ENCODE measurements at places on chromosomes 1 and 21.

DNA sequence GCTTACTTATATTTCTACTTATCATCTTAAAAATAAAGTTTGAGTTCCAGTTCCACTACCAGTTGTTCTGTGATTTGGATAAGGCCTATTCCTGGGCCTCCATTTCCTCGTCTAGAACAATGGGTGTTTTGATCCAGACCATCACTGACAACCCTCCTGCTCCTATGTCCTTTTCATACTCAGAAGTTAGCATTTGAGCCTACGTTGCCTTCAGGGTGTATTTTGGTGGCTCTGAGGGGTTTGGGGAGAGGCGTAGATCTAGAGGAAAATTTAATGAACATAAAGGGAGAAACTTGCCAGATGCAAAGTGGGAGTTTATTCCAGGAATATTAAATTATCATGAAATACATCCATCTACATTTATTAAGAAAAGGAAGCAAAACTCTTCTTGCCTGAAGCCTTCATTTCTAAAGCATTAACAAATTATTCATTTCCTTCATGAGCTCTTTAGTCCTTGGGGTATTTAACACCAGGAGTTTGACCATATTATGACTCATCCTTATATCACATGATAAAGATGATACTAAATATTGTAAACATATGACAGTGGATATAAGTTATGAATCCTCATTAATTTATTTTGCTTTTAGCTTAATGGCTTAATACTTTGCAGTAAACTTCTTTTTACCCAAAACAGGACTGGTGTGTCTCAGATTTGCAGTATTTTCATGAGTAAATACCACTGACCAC, 47.2 kb upstream of the SYT14 start:
- DNase-seq = peak; percentile 1

GRCh38 chr1:202584707-202585589, 125.3 kb downstream of the SYT2 start:
- DNase-seq = no peak

DNA sequence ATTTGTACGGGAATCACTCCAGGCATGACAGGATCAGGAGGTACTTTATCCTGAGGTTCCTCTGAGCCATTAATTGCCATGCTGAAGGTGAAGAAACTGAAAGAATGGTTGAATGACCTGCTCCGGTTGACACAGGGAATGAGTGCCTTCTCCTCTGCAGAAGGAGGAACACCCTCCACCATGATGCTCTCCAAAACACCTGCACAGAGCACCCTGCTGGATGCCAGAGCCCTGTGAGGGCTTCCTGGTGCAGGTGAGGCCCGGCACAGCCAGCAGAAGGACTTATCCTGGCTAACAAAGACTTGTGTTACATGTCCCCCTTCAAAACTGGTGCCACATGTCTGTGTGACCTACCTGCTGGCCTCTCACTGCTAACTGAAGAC, 14.3 kb upstream of the LBR start:
- no peak for DNase-seq

- DNase-seq = no peak
Observed at GRCh38 chr1:93111065-93111464, 32.0 kb downstream of the MTF2 start.

- peak; percentile 72 for DNase-seq
Observed at GRCh38 chr1:223700942-223701637, 11.2 kb upstream of the CAPN2 start.

DNA sequence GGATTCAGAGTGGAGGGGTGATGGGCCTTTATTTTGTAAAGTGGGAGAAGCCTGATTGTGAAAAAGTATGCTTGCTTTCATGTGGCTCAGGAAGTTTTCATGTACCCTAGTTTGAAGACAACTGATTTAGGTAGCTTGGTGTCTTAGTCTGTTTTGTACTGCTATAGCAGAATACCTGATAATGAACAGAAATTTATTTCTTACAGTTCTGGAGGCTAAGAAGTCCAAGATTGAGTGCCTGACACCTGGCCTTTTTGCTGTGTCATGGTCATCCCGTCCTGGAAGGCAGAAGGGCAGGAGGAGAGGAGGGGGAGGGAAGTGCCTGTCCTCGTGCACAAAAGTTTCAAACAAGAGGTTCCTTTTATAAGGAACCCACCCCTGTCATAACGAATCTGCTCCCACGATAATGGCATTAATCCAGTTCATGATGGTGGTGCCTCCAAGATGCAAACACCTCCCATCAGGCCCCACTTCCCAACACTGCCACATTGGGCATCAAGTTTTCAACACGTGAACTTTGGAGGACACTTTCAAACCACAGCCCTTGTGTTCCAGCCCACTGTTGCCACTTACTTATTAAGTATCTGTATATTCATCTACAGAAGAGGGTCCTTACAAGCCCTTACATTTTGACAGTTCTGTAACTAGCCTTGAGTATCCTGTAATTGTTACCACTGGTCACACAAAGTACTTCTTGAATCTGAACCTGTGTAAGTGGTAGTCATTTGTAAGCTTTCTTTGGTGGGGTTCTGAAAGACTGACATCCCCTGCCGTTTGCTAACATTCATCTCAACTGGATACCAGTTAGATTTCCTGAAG, 9.5 kb downstream of the UCK2 start:
- no peak for DNase-seq

- peak; percentile 2 for DNase-seq
Observed at GRCh38 chr1:187551061-187551460, 722.3 kb downstream of the PLA2G4A start.

- no peak for DNase-seq
Observed at GRCh38 chr1:8378981-8379470, 61.1 kb downstream of the SLC45A1 start.

- DNase-seq = no peak
Observed at GRCh38 chr21:45911806-45912325, 69.7 kb upstream of the COL6A1 start.

- DNase-seq = no peak
Observed at GRCh38 chr1:109689844-109690405, 2.3 kb downstream of the GSTM1 start.

DNA sequence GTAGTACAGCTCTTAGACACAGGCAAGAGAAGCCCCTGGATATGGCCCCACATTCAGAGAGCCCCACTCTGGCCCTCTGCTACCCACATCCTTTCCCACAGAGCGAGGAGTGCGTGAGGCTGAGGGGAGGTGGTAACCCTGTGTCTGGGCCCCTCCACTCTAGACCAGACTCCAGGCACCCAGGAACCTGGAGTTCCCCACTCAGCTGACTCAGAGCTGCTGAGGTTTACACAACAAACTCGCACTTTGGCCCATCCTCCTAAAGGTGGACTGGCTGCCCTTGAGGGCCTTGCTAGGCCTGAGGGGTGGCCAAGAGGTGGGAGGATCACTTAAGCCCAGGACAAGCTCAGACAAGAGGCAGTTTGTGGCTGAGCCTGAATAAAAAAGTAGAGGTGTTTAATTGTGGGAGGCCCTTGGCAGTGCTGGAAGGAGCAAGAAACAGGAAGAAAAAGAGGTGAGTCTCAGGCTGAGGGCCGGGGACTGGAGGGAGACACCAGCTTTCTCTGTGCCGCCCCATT, 10.7 kb downstream of the MR1 start:
- DNase-seq = no peak

DNA sequence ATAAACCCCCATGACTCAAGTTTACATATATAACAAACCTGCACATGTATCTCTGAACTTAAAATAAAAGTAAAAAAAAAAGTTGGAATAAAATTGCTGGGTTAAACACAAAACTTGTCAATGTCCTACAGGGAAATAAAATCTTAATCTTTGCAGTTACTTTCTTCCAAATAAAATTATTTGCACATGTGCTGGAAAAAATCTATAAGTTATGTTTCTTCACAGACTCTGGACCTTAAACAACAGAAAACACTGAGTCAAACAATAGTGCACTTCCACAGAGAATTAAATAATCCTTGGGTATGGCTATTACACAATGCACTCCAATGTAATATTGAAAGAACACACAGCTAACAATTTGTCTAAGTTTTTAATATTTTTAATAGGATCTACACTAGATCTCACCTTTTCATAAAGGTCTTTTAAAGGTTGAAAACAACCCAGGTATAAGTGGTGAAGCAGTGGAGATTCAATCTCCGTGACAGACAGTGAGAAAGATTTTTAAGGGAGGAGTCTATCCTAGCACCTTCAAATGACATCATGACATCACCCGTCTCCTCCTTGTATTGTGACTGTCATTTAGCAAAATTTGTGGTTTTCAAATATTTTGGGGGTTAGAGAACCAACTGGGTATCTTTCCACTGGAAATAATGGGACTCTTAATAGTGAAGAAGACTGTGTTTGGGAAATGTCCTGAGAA, 25.2 kb upstream of the FGGY start:
- DNase-seq = no peak

GRCh38 chr1:244011271-244011670, 39.8 kb upstream of the ZBTB18 start:
- DNase-seq = no peak

GRCh38 chr1:210025870-210026269, 87.9 kb downstream of the SYT14 start:
- no peak for DNase-seq

- peak; percentile 69 for DNase-seq
Observed at GRCh38 chr1:89820422-89821321, at the start of gene LRRC8D. TSS of gene LRRC8D (plus strand) at chr1:89821032. CDS start at chr1:89933069, 112,037 bp downstream.

- DNase-seq = no peak
Observed at GRCh38 chr1:241507189-241507863, 12.2 kb downstream of the FH start.

GRCh38 chr1:247376659-247377058, 39.3 kb upstream of the NLRP3 start:
- no peak for DNase-seq

GRCh38 chr1:235952950-235953615, 86.4 kb upstream of the LYST start:
- no peak for DNase-seq

DNA sequence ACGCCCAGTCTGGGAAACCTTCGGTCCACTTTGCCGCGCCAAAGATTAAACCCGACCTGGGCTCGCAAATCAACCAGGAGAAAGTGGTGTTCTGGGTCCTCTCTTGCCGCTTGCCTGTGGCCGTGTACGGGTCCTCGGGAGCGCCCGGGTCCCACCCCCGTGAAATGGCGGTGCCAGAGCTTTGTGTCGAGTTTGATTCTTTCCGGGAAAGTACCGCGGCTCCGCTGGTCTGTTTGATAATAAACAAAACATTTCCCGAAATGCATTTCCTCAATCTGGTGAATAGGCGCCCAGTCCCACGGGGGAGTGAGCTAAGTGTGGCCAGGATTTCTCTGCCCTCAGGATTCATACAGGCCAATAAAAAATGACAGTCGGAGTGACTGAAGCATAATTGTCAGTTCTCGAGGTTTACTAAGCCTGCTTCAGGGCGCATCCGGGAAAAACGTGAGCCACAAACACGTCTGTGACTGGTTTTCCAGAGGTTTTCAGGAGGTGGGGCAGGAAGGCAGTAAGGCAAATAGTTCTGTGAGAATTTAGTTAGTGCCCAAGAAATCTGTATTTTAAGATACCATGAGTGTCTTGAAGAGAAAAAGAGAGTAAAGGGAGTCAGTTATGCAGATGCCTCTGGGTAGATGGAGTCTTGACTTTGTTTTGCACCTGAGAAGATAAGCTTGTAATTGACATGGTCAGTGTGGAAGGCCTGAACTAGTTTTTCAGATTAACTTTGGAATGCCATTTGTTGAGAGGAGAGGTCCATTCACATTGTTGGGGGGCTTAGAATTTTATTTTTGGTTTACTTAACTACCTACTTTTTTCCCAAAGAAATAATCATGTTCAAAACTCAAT, 675 bp downstream of the IFNAR1 start:
- DNase-seq = peak; percentile 75

DNA sequence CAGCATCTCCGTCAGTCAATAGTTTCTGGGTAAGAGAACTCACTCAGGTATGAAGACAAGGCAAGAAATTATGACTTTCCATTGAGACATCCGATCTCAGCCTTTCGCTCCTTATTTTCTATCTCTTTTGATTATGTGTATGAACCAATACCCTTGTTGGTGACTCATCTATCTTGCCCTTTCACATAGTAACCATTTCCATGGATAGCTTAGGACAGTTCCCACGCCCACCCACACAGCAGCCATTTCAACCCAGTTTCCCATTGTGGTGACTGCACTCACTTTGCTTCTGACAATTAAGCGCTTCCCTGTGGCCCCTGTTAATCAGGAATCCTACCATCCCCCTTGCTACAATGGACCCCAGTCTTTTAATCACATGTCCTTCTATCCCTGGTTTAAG, 210.6 kb upstream of the ADGRL2 start:
- DNase-seq = no peak

DNA sequence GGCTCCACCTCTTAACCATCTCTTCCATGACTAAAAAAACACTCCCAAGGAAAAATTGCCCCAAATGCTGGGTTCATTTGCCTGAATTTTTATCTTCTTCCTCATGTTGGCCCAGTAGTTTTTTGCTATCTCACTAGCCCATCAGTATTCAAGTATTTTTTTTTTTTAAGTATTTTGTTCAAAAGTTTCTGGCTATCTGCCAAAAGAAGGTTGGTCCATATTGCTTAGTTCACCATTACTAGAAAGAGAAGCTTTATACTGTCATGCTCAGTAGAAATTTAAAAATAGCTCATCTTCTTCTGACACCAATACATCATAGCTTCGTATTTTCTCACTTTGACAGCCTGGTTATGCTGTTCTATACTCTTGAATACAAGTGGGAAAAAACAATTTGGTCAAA, 41.0 kb upstream of the PDE9A start:
- DNase-seq = no peak

DNA sequence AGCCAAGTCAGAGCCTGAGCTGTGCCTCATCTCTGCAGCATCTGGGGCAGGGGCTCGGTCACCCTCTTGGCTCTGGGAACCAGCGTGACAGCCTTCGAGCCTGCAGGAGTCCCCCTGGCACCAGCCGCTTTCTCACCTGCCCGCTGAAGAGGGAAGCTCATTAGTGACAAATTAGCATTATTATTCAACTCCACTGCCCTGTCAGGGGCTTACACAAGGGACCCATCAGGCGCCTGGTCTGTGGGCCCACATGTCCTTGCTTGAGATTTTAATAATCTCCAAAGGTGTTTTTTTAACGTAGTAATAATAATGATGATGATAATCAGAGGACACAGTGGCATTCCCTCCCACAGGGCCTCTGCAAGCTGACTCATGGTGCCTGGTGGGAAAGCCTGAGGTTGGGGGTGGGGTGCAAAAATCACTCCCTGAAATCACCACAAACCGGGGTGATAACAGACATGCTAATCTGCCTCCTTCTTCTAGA, 98.1 kb upstream of the IGSF21 start:
- DNase-seq = no peak

- no peak for DNase-seq
Observed at GRCh38 chr1:15195420-15196052, 42.0 kb downstream of the TMEM51 start.

DNA sequence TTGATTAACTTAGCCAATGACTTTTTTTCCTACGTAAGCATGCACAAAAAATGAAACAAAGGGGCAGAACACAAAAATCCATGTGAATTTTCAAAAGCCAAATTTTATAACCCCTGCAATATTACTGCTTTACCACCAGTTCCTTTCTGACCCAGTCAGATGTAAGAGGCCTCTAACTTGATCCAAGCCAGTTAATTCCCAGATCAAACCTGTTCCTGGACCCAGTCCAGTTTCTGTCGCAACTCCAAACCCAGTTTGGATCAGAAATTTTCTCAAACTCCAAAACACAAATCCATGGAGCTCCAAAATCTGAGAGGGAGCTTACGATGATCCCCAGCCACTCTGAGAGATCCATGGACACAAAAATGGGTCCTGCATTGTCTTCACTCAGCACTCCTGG, 7.8 kb upstream of the ZYG11A start:
- no peak for DNase-seq

GRCh38 chr1:155932487-155932886, 1.7 kb downstream of the KHDC4 start:
- DNase-seq = no peak
